ENCODE measurements at places on chromosomes 3 and 15. TPM values are rescaled to one million over a fixed set of nuclear protein-coding genes. Genes with fewer than 3 reads are reported as not detected.

Gene UPK1B
- total RNA-seq, result 13.1 TPM

Gene SLC35A5
- 43.2 TPM for total RNA-seq

Gene ADAMTS7
- 42.5 TPM for total RNA-seq

Gene LMAN1L
- not detected for total RNA-seq

Gene KCNMB3
- 2.4 TPM for total RNA-seq

Gene DAZL
- not detected for total RNA-seq

Gene NRG4
- total RNA-seq, result 1.3 TPM

Gene CHL1
- 2.2 TPM for total RNA-seq

Gene C3orf52
- total RNA-seq, result 7.1 TPM

Gene EXD1
- not detected for total RNA-seq

Gene ATP2B2
- total RNA-seq, result 0.07 TPM

Gene SHISA5
- 195 TPM for total RNA-seq

Gene RARB
- total RNA-seq, result 17.4 TPM

Gene TLR9
- not detected for total RNA-seq

Gene GABRA5
- 5.7 TPM for total RNA-seq

Gene DLG1
- 87.1 TPM for total RNA-seq

Gene RPS17
- 2,023 TPM for total RNA-seq

Gene PLA2G4E
- total RNA-seq, result not detected

Gene ZNF660
- total RNA-seq, result 18.1 TPM

Gene GRAMD1C
- total RNA-seq, result 3.4 TPM

Gene ADIPOQ
- total RNA-seq, result not detected

Measured in endodermal cell (in vitro differentiated cells).